Dermis lymphatic vessel endothelial cell (primary cell): ENCODE measurements at places on chromosomes 11 and 22. TPM values are rescaled to one million over a fixed set of nuclear protein-coding genes. Genes with fewer than 3 reads are reported as not detected.

CALCA gene
- total RNA-seq = not detected in 2 replicates

CDC45 gene
- 3.1 and 4.0 TPM in 2 replicates for total RNA-seq

INS gene
- not detected in 2 replicates for total RNA-seq

SCUBE1 gene
- total RNA-seq = 0.86 and 1.8 TPM in 2 replicates

MAP6 gene
- total RNA-seq = 0.11 and 0.77 TPM in 2 replicates

SNX19 gene
- 36.4 and 48.3 TPM in 2 replicates for total RNA-seq

ASCL2 gene
- total RNA-seq = not detected in 2 replicates

PCNX3 gene
- total RNA-seq = 11.4 and 11.8 TPM in 2 replicates
